ENCODE measurements at places on chromosomes 3 and 15.

DNA sequence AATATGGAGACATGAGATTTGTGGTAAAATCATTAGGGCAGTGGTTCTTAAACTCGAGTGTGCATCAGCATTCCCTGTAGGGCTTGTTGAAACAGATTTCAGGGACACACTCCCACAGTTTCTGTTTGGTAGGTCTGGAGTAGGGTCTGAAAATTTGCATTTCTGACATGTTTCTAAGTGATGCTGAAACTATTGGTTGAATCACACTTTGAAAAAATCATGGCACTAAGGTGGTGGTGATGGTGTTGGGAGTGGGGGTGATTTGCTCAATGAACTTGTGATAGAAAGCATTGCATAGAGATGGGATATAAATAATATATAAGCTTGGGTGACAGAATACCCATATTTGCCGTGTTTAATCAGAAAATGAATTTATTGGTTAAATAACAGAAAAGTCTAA, 11.3 kb downstream of the MITF start:
- no peak for DNase-seq

DNA sequence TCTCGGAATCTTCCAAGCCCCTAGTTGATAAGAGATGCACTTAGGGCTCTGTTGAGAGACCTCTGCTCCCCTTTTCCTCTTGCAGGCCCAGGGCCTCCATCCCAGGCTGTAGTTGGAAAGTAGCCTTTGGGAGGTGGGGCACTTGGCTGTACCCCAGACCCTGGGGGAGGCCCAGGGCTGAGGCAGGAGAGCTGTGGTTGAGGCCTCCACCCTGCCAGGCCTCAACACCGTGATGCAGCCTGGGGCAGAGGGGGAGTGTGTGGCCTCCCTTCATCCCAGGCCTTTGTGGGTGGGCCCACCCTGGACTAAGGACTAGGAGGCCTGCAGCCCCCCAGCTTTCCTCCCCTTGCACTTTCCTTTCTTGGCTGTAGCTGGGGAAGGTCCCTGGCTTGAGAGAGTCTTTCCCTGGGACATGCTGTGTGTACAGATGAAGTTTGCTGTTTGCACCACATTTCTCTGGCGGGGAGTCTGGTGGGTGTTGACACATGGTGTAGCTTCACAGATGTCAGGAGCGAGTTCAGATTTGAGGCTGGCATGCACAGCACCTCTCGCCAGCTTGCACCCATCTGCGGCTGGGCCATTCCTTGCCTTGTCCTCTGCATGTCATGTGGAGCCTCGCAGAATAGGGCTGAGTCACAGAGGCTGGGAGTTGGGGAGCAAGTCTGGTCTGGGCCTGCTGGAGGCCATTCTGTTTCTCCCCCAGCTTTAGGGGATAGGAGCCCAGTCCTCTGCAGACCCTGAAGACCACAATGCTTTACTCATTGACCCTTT, 13.7 kb downstream of the PLEKHO2 start:
- DNase-seq, result no peak

DNA sequence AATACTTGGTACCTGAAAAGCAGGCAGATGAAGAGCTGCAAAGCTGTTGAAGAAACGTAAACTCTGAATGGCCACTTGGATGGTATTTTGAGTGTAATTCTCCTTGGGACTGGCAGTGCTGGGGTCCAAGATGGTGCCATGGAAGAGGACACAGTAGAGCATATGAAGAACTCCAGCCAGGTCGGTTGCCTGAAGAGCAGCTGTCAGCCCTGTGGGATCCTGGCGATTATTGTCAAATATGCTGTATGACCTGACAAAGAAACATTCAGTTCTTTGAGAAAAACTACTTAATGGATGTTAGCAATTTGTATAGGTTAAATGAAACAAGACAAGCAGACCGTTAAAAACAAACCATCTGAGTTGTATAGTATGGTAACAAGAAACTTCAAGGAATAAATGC, 44.8 kb downstream of the ISL2 start:
- DNase-seq, result no peak

DNA sequence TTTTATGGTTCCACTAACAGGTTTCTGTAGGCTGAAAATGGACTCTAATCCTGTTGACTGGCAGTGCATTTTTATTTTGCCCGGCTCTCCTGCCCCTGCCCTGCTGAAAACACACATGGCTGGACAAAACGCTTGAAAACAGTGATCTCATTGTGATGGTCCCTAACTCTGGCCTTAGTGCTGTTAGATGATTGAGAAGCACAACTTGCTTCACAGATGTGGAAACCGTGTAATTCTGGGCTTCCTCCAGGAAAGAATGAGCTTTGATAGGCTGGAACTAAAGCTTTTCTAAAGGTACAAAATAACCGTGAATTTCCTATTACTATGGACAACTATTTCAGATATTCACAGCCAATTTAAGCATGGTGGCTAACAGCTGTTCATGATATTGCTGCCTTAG, 121.4 kb downstream of the VGLL3 start:
- no peak for DNase-seq

GRCh38 chr3:141052201-141053069, 1.3 kb downstream of the SPSB4 start:
- DNase-seq, result peak; percentile 44

DNA sequence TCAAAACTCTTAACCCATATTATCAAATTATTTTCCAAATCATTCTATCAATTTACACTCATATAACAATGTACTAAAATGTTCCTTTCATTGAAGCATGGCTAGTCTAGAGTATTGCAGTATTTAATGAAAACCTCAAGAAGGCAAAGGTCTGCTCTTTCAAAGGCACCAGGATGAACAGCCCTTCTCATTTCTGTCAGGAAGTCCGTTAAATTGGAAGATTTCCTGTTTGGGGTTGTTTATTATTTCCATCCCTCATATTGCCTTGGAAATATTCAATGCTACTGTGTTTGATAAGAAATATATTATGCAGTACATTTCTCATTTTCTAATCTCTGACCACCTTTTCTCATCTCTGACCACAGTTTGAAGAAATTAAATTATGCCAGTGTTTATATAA, 25.1 kb downstream of the ACKR4 start:
- no peak for DNase-seq

GRCh38 chr15:100770661-100771584, 108.7 kb upstream of the ALDH1A3 start:
- no peak for DNase-seq

DNA sequence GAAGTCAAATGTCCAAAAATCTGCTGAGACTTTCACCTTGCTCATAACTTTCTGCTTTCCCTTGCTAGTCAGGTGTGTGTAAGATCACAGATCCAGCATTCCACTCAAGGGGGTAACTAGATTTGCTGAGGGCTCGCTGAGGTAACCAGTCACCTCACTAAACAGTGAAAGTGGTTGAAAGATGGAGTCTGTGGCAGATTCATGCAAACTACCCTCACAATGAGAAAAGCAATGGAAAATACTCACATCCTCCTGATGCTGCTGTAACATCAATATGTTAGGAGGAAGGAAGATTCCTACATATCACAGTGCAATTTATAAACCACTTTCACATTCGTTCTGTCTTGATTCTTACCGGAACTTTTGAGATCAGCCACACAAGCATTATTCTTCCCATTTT, 174.3 kb upstream of the BCL6 start:
- DNase-seq, result no peak

DNA sequence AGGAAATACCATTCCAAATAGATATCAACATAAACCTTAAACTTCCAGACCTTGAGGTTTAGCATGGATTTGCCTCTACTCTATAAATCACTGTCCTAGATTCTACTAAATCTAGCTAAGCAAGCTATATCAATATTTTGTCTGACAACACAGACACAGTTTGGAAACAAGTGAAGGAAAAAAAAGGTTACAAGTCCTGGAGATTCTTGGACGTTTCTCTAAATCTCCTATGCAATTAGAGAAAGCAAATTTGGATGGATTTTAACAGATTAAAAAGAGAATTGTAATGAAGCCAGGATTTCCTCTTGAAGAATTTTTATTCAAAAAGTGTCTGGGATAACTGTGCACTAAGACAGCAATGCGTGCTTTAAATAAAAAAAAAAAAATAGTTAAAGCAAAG, 441.1 kb upstream of the DPH6 start:
- no peak for DNase-seq

DNA sequence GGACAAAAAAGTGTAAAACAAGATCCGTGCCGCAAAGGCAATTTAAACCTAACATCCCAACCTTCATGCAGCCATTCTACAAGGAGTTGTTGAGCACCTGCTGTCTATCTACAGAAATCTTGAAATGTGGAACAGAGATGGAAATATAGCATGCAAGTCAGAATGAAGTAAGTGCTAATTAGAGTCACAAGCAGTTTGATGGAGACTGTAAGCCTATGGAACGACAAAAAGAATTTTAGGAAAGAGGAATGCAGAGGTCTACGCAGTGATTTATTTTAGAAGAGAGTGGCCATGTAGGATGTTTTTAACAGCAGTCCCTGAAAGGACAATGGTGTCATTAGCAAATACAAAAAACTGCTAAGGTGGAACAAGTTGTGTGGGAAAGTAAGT, 851 bp upstream of the DCBLD2 start:
- DNase-seq, result no peak

GRCh38 chr15:39508536-39508935, 72.3 kb upstream of the THBS1 start:
- no peak for DNase-seq

- no peak for DNase-seq
Observed at GRCh38 chr3:179719048-179719734, 66.4 kb downstream of the USP13 start.

- DNase-seq, result no peak
Observed at GRCh38 chr3:18740631-18741583, 315.8 kb upstream of the SATB1 start.

DNA sequence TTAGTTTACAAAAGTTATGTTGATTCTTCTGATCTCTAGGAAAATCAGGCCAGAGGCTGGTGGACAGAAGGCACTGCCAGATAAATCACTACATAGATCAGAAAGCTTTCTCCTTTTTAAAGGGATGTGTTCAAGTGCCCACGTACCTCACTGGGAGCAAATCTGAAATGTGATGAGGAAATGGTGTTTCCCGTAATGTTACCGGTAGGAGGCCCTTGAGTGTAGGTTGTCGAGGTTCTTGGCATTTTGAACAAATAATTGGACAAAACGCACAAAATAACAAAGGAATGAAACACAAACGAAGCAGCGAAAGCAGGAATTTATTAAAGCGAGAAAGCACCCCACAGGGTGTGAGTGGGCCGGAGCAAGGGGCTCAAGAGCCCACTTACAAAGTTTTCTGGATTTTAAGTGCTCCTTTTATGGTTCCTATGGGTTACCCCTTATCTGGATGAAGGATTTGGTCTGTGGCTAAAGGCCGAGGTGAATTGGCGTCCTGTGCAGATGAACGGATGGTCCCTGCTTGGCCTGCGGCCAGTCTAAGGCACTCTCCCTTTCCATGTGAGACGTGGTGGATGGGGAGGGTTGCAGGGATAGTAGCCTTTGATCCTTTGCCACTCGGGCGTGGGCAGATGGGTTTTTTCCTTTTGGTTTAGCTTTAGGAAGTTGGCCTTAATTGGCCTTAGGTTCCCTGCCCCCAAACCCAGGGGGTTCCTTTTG, 1.0 kb downstream of the SNX1 start:
- DNase-seq, result no peak

- DNase-seq, result no peak
Observed at GRCh38 chr3:16109929-16110328, 64.6 kb upstream of the GALNT15 start.

GRCh38 chr3:57864853-57865252, 108.7 kb downstream of the SLMAP start:
- no peak for DNase-seq

DNA sequence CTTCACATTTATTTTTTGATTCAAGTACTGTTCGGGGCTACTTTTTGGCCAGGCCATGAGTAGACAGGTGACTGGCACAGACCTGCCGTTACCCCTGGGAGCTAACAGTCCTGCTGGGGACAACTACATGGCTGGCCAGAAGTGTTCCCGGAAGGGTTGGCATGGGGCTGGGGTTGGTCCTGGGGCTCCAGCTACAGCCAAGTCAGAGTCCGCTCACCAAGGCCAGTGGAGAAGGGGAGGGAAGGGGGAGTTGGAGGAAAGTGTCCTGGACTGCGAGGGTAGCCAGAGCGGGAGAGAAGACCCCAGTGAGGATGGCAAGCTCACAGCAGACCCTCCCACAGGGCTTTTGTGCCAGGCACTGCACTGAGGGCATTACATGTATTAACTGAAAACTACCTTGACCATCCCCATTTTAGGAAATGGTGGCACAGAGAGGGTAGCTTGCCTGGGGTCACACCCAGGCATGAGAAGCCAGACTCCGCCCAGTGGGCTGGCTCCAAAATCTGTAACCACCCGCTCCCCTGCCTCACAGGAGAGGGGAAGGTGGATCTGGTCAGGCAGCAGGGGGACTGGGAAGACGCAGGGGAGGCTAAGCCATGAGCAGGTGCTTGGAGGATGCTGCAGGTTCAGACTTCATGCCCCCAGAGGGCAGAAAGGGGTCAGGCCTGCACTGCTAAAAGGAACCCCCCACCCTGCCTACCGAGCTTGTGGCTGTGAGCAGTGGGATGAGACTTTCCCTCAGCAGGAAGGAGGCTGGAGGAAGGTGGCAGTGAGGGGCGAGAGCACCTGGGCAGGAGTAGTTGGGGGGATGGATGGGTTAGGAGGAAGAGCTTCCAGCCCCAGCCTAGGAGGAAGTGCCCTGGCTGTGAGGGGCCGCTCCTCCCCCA, 38.3 kb upstream of the ESYT3 start:
- DNase-seq, result peak; percentile 29

DNA sequence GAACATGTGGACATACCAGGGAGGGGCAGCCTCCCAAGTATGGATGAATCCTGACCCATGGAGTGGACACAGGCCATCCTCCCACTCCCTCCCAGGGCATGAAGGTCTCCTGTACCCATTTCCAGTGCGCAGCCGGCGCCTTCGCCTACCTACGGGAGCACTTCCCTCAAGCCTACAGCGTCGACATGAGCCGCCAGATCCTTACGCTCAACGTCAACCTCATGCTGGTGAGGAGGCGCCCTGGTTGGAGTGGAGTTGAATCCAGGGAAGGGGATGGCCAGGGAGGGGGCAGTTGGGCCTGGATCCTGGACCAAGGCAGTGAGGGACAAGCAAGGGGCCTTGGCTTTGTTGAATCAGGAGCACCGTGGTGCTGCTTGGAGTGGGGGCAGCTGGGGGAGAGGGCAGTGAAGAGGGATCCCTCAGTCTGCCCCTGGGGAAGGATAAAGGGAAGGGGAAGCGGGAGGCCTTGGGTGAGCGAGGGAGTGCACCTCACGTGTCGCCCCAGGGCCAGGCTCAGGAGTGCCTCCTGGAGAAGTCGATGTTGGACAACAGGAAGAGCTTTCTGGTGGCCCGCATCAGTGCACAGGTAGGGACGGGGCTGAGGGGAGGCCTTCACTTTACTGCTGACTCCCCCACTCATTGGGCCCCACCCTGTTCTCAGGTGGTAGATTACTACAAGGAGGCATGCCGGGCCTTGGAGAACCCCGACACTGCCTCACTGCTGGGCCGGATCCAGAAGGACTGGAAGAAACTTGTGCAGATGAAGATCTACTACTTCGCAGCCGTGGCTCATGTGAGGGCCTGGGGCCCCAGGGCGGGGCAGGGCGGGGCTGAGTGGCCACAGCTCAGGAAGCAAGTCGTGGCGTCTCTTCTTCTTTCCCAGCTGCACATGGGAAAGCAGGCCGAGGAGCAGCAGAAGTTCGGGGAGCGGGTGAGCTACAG, 25.3 kb downstream of the PTPN23 start:
- no peak for DNase-seq

Measured in psoas muscle (tissue), 8 donors.